WTC11 (cell line): ENCODE measurements at places on chromosomes 2 and 18.

DNA sequence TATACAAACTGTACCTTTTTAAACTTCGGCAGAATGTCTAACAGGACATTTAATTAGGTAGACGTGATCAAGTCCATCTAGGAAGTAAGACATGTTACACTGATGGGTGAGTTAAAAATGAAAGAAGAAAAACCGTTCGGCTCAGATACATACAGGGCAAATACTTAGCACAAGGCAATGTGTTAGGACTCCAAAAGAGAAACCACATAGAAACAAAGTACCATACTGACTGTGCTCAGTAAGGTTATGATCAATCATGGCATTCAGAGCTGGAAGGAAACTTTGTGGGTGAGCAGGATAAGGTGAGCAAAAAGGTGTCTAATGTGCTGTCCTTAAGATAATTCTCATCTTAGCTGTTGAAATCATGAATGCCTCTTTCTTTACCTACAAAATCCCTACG is 211.9 kb downstream of the STK39 start:
- no peaks in the 10 kb centered on the region for H3K36me3 ChIP-seq
- no peak overlapping the region for H3K27ac ChIP-seq
- DNase-seq: no peak
- no peak overlapping the region for H3K4me3 ChIP-seq
- no peaks in the 10 kb centered on the region for H3K4me1 ChIP-seq
- no peaks in the 10 kb centered on the region for H3K27me3 ChIP-seq

- H3K27ac ChIP-seq: no peak overlapping the region
- no peaks in the 10 kb centered on the region for H3K36me3 ChIP-seq
- H3K4me1 ChIP-seq: peaks cover 23% of the 10 kb centered on the region
Measured at GRCh38 chr2:162014751-162015150, 59.3 kb downstream of the DPP4 start.

DNA sequence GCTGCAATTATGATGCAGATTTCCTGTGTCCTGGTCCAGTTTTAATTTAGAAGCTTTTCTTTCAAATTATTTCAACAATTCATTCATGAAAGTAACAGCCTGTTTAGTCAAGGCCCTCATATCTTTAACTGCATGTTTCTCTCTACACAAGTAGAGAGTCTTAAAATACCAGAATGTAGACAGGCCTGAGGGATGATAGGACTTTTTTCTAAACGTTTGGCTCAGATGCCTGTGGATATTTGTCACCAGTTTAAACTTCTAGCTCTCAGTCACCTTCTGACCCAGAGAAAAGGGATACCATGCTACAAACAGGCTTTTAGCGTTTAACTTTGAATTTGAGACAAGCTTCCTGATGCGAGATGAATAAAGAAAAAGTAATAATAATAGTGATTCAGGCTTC is 15.7 kb downstream of the COL5A2 start:
- H3K4me3 ChIP-seq: no peak overlapping the region
- no peaks in the 10 kb centered on the region for H3K36me3 ChIP-seq
- H3K27me3 ChIP-seq: no peaks in the 10 kb centered on the region
- peaks cover 46% of the 10 kb centered on the region for H3K4me1 ChIP-seq

DNA sequence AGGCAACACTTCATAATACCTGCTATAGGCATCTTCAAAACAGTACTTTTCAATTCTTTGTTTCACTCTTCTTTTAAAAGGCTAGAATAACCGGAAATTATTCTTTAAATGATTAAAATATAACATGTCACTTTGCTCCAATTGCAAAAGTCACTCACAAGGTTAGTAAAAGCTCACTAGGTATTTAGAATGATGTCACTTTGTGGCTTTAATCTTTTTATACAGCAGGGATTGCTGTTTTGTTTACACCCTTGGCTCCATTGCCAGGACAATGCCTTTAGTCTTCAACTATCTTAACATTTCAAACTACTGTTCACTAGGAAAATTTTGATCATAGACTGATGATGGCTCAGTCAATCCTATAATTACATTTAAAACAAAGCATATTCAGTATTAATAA is 157.1 kb downstream of the BAZ2B start:
- no peaks in the 10 kb centered on the region for H3K4me1 ChIP-seq
- no peak overlapping the region for H3K27ac ChIP-seq
- H3K4me3 ChIP-seq: no peak overlapping the region
- no peaks in the 10 kb centered on the region for H3K36me3 ChIP-seq

GRCh38 chr2:224449212-224450147 is 47.6 kb upstream of the FAM124B start:
- no peak overlapping the region for H3K4me3 ChIP-seq
- no peaks in the 10 kb centered on the region for H3K36me3 ChIP-seq
- peak overlapping the region; percentile 34; the same call in 1 of the 2 replicates for H3K27ac ChIP-seq
- no peak for DNase-seq

GRCh38 chr2:234502919-234503285 is 6.0 kb upstream of the ARL4C start:
- H3K27ac ChIP-seq: no peak overlapping the region
- peaks cover 13% of the 10 kb centered on the region for H3K27me3 ChIP-seq
- peaks cover 17% of the 10 kb centered on the region for H3K4me1 ChIP-seq
- H3K4me3 ChIP-seq: no peak overlapping the region
- DNase-seq: no peak

DNA sequence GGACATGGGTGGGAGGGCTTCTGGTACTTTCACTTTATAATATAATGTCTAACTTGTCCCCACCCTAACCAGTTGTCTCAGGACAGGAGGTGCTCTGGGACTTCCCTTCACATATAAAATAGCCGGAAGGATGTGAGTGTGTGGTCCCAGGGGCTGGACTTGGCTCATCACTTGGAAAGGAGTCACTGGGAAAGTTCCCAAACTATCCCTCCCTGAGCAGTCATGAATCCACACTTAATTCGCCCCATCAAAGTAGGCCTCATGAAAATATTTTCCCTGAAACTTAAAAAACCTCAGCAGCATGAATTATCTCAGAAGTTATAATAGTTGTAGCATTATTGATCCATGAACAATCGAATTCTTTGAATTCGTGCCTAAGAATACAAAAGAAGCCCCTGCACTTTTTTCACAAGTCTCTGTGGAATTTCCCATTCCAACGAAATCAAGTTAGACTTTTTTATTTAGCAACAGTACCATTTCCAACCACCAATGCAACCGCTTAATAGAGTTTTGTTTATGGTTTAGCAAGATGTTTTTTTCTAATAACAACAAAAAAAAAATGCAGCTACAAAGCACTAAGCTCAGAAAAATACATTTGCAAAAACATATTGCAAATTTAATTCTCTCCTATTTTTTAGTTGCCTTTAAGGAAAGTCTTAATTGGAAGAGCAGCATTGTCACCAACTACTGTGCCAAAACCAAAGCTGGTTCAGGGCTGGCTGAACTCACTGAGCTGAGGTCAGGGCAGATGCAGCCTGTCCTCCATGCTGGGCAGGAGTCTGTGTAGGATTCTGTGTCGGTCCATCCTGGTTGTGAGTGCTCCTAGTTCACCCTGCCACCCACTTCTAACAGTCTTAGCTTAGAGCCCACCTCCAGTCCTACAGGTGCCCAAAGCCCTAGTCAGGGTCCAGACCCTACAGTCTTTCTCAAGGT is 68.8 kb upstream of the SPTBN1 start:
- H3K36me3 ChIP-seq: no peaks in the 10 kb centered on the region
- no peaks in the 10 kb centered on the region; the same call in 1 of the 2 replicates for H3K27me3 ChIP-seq
- peaks cover 18% of the 10 kb centered on the region for H3K4me1 ChIP-seq
- no peak for DNase-seq

DNA sequence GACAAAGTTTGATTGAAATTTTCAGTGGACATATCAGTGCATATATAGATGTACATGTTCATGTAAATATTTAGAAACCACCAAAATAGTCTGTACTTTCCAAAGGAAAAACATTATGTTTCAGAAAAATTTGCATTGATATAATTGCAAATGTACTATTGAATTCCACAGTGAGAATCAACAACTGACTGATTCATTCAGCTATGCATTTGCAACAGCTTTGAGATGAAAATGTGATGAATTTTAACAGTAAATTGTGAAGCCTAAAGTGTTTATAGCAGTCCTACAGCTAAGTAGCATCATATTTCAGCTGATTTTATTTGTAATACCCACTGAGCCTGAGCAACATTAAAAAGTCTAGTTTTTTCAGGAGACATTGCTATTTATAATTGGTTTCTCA is 1647.4 kb upstream of the DDX18 start:
- peaks cover 61% of the 10 kb centered on the region for H3K36me3 ChIP-seq
- peaks cover 12% of the 10 kb centered on the region for H3K4me1 ChIP-seq
- no peak for DNase-seq
- H3K27ac ChIP-seq: no peak overlapping the region
- H3K27me3 ChIP-seq: peaks cover 16% of the 10 kb centered on the region

DNA sequence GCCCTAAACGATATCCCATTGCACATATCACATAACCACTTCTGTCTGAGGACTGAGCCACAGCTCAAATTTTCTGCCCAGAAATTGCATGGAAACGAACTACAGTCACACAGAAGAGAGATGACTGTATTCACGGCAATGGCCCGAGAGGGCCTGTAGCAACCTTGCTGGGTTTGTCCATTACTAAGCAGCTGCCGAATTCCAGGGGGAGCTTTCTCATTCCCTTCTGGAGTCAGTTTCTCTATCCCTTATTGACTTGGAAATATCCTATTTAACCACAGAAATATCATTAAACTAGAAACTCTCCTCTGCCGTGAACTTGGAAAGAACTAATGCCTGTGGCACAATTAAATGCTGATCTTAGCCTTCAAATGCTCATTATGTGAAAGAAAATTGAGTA is 183.9 kb downstream of the DNER start:
- peaks cover 14% of the 10 kb centered on the region for H3K36me3 ChIP-seq
- no peak overlapping the region for H3K4me3 ChIP-seq
- no peak overlapping the region for H3K27ac ChIP-seq

DNA sequence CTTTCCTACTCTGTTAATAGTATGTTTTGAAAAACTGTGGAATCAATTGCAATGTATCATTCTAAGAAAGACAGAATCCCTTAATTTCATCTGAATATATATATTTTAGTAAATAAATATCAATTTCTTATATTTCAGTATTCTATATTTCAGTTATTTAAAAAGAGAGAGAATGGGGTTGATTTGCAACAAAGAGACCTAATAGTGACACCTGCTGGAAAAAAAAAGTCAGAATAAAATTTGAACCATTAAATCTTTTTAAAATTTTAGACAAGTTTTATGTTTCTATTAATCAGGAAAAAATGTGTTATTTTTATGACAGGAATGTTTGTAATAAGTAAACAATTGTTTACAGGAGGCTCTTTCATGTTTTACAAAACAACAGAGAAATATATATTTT is 20.7 kb upstream of the CCNT2 start:
- no peak overlapping the region for H3K4me3 ChIP-seq
- no peaks in the 10 kb centered on the region for H3K4me1 ChIP-seq
- DNase-seq: no peak
- H3K36me3 ChIP-seq: no peaks in the 10 kb centered on the region

- no peak for DNase-seq
- peaks cover 37% of the 10 kb centered on the region for H3K4me1 ChIP-seq
Measured at GRCh38 chr2:177265824-177266817, 1.6 kb upstream of the NFE2L2 start.

DNA sequence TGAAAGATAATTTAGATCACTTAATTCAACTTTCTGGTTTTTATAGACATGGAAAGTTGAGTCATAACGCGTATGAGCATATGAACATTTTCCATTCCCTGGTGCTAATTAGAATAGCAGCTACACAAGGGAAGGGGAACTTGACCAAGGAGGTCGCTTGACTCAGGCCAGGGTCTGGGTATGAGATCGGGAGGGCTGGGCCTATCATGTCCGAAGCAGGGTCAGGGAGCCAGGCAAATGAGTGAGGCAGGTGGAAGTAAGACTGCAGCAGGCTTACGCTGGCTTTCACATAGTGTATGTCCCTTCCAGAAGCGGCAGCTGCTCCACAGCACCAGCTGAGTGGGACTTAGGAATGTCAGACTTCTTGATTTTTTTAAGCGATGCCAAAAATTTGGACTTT is 14.7 kb downstream of the RALB start:
- no peak overlapping the region for H3K27ac ChIP-seq
- H3K27me3 ChIP-seq: no peaks in the 10 kb centered on the region
- no peak for DNase-seq
- peaks cover 9% of the 10 kb centered on the region for H3K4me1 ChIP-seq
- H3K36me3 ChIP-seq: peaks cover 9% of the 10 kb centered on the region
